H9 (cell line): ENCODE measurements at places on chromosomes 13 and 19. TPM values are rescaled to one million over a fixed set of nuclear protein-coding genes. Genes with fewer than 3 reads are reported as not detected.

- DNase-seq: no peak
Measured at GRCh38 chr13:113295776-113296175, 1.3 kb upstream of the LAMP1 start.

DNA sequence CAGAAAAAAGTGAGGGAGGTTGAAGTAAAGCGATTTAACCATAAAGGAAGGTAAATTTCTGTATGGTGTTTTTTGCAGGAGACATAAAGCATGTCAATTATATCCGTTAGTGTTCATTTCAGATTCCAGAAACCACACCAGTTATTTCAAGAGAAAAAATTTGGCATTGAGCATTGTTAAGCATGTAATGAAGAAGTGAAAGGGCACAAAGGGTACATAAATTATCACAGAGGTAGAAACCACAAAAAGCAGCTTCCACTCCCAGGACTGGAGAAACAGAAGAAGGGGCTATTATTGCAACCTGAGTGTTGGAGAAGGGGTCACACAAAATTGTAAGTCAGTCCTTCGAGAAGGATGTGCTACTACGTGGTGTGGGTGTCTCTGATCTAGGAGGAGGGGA lies 72.2 kb upstream of the DACH1 start:
- no peak for DNase-seq

DNA sequence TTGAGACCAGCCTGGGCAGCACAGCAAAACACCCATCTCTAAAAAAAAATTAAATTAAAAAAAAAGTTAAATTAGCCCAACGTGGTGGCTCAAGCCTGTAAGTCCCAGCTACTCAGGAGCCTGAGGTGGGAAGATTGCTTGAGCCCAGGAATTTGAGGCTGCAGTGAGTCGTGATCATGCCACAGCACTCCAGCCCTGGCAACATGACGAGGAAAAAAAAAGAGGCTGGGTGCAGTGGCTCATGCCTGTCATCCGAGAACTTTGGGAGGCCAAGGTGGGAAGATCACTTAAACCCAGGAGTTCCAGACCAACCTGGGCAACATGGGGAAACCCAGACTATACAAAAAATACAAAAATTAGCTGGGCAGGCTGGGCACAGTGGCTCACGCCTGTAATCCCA lies 2.2 kb upstream of the TMEM161A start:
- DNase-seq: peak; percentile 22

DNA sequence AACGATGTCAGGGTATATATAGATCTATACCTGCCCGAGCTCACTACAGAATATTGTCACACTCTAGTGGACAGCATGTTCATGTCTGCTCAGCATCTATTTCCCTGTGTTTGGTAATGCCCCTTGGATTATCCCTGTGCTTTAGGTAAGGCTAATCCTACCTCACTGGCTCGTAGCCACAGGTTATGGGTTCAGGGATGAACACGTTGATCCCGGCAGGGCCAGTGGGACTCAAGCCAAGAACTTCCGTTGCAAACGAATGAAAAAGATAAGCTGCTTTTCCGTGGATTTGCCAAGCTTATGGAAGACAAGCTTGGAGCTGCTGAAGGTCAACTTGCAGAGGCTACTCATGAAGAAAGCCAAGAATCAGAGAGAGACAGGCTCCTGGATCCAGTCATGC lies 400.0 kb upstream of the TSHZ3 start:
- no peak for DNase-seq

DNA sequence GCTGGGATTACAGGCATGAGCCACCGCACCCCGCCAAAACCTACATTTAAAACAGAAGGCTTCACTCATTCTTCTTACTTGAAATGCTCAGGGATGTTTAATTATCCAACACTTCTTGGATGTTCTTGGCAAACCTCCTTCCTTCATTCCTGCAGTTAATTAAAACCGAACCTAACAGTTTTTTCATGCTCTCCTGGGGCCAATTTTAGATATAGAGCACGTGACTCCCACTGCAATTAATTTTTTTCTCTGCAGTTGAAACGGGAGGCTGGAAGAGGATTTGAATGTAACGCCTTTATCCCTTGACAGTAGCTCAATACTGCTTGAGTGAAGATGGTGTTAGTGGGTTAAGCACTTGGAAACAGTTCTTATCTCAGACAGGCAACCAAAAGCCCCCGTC lies 4.6 kb upstream of the ACTL9 start:
- DNase-seq: no peak

- DNase-seq: no peak
Measured at GRCh38 chr13:97491452-97491851, 57.5 kb downstream of the RAP2A start.

Gene FARP1
- 95.9 and 97.4 TPM in 2 replicates for total RNA-seq

Gene RHPN2
- total RNA-seq: 29.1 and 29.2 TPM in 2 replicates

Gene WDR87
- not detected in 2 replicates for total RNA-seq

Gene KRTDAP
- 0.87 and 1.3 TPM in 2 replicates for total RNA-seq

Gene ZNF556
- not detected in 2 replicates for total RNA-seq
